ENCODE measurements at places on chromosomes 4 and X.

GRCh38 chr4:40570348-40571077 lies 59.2 kb downstream of the RBM47 start:
- no peak for DNase-seq

GRCh38 chrX:153411255-153411987 lies at the start of gene ZFP92:
Gene ZFP92 (plus strand): TSS chrX:153411472. CDS start chrX:153418323, 6,851 bp downstream.
- no peak for DNase-seq

- DNase-seq = no peak
Measured at GRCh38 chrX:108049649-108050048, 4.8 kb downstream of the VSIG1 start.

DNA sequence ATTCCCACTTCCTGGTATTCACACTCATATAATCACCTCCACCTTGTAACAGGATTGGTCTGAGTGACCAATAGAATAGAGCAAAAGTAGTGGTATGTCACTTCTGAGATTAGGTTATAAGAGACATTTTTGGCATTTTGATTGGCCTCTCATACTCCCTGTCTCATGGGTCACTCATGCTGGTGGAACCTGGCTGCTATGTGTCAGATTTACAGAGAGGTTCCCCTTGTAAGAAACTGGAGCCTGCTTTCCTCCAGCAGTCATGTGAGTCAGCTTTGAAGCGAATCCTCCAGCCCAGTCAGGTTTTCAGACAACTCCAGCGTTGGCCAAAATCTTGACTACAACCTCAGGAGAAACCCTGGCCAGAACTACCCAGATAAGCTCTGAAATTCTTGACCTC lies 2.6 kb upstream of the OTUD4 start:
- DNase-seq = no peak

DNA sequence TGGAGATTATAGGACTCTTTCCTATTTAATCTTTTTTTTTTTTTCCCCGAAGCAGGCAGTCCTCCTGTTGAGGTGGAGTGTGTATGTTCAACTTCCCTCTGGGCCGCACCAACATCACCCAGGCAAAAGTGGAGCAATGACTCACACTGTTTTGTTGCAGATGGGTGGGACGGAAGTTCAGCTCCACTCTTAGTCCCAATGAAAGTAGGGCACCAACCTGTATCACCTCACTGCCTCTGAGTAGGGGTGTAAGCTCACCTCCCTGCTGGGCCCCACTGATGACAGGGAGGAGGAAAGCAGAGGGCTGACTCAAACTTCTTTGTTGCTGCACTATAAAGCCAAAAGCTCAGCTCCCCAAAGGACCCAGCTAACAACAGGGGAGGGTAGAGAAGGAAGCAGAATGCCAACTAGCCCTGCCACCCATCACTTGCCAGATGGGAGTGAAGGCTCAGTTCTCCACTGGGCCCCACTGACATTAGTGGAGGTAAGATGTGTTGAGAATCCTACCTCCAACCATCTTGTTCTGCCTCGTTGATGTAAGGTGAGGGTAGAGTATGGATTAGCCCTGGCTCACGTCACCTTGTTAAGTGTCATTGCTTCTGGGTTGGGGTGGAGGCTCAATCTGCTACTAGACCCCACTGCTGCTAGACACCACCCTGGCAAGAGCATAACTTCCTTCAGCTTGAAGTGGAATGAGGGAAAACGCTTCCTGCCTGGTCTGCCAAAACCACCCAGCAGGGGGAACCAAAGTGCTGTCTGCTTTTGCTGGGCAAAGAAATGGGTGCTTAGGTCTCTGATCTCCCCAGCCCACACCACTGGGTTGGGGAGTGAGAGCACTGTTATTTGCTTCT lies 14.1 kb downstream of the RPS6KA3 start:
- no peak for DNase-seq

DNA sequence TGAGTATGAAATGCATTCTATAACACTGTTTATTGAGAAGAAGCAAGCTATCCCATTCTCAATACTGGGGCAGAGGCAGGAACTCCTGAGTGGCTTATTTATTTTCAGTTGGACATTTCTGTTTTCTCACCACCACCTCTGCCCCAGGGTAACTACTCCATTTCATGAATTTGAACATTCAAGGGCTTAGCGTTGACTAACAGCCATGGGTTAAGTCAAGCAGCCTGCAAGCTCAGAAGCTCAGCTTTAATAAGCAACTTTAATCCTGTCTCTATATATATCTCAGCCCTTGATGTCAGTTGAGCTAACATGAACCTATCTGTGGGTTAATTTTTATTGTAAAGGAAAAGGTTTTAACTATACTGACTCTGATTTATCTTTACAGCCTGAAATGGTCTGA lies 93.8 kb downstream of the MBNL3 start:
- no peak for DNase-seq

GRCh38 chr4:14087459-14087858 lies 459.9 kb upstream of the BOD1L1 start:
- DNase-seq = no peak

GRCh38 chr4:116664198-116664597 lies 421.2 kb downstream of the TRAM1L1 start:
- DNase-seq = no peak

DNA sequence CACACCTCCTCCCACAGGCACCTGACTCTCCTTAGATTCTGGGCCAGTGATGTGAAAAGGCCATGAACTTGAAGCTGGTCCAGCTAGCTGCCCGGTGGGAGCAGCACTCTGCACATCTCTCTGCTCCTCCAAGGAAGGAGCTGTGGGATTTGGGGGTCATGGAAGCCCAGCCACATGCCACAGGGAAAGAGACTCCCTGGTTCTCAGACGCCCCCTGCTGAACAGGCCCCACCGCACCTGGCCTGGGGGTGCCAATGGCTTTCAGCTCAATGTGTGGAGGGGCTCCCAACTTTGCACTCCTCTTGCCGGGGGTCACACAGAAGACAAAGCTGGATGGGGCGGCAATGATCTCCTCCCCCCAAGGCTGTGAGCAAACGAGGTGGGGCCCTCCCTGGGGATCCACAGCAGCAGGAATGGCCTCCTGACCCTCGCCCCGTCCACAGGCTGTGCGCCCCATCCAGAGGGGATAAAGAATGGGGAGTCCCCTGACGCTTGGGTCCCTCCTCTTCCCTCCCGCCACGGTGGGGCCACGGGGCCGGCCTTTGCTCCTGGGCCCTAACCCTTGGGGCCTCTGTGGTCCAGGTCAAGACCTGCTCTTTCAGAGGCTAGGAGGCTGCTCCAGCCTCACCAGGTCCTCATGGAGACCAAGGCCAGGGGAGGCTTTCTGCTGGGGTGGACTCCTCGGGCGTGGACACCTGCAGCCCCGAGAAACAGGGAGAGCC lies 51.3 kb downstream of the GAK start:
- DNase-seq = no peak

DNA sequence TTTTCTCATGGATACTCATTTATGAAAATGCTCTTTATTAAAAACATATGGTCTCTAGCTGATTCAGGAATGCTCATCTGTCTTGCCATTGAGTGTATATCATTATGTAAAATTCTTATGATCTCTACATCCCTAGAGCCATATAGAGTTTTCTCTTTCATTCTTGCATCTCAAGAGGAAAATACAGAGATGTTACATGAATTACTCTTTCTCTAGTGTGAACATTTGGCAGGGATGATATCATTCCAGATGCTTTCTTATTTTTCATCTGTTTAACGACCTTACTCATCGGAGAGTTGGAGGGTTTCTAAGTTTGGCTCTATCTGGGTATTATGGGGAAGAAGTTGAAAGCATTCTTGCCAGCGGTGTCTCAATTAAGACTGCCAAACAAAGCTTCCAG lies 202.9 kb upstream of the SLC7A11 start:
- no peak for DNase-seq

- no peak for DNase-seq
Measured at GRCh38 chr4:169492436-169493163, 119.8 kb downstream of the NEK1 start.

GRCh38 chrX:31331015-31331414 lies 259.2 kb upstream of the FTHL17 start:
- no peak for DNase-seq

GRCh38 chrX:41275661-41276609 lies 58.0 kb upstream of the DDX3X start:
- DNase-seq = peak; percentile 35

DNA sequence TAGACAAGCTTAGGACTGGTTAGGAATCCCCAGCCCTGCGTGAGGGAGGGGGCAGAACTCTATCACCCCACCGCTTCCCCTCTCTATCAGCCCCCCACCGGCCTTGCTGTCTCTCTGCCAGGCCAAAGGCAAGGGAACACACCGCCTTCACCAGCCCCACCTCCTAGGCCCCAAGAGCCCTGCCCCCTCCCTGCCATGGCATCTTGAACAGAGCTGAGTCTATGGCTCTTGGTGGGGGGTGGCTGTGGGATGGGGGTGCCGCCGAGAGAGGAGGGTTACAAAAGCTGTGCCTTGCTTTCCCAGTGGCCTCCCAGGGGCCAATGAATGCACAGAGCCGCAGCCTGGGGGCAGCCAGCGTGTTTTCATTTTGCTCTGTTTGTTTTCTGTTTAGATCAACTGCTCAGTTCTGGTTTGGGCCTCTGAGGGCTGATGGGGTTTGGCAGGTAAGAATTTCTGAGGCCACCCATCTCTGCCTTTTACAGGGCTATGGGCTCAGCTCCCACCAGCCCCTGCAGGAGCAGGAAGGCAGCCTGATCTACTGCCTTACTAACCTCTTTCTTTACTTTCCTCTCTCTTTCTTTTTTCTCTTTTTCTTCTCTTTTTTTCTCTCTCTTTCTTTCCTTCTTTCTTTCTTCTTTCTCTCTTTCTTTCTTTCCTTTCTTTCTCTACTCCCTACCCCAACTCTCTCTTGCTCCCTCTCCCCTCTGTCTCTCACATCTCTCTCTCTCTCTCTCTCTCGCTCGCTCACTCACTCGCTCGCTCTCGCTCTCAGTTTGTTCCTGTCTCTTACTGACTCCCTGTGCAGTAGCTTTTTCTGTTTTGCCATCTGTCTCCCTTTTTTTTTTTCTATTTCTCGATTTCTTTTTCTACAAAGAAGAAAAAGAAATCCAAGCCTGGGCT lies 128.3 kb downstream of the PJA1 start:
- no peak for DNase-seq

DNA sequence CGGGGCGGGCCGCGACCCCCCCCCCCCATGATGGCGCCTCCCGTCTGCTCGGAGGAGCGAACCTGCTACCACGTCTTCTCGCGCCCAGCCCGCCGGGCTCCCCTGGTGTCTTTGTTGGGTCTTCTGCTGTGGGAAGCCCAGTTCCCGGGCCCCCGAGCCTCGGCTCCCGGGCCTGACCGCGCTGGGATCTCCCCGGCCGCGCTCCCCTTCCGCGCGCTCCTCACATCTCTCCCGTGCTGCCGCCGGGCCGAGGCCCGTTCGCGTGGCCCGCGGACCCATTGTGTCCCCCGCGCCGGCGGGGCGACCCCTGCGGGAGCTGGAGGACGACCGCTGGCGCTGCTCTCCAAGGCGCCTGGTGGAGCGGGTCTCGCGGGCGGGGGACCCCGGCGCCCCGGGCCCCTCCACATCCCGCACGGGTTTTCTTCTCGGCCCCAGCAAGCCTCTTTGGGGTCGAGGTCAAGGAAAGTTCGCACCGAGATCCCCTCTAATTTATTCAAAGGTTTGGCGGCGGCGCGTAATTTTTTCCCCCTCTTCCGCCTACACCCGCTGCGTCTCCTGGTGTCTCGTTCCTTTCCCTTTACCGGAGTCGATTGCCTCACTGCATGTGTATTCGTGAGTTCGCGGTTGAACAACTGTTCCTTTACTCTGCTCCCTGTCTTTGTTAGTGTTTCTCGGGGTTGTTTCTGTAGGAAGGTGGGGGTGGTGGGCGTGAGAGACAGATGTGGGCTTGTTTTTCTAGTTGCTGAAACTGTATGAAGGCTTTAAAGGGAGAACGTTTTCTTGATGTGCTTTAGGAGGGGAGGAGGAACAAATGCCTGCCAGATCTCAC lies 770 bp downstream of the SMAD1 start:
- no peak for DNase-seq

DNA sequence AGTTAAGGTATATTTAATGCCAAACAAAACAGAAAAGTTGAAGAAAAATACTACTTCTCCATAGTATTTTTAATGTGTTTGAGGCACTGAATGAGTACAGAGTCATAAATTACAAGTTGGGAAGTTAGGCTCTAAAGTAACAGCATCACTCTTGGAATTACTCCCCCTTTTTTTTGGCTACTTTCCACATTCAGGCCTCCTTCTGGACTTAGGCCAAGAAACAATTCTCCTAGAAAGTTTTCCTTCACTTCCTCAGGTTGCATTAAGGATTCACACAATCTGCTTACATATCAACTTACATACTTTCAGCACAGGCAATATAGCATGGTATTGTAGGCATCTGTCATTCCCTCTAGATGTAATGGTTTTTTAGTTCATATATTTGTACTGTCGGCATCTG lies 52.1 kb downstream of the TMEM165 start:
- DNase-seq = no peak

DNA sequence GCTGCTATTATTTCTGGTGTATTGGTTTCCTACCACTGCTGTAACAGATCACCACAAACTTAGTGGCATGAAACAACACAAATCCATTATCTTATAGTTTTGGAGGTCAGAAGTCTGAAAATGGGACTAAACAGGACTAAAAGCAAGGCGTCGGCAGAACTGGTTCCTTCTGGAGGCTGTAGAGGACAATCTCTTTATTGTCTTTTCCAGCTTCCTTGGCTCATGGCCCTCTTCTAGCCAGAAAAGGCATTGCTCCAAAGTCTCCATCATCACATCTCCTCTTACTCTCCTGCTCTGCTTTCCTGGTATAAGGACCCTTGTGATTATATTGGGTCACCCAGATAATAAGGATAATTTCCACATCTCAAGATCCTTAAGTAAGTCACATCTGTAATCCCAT lies 121.9 kb downstream of the CLCN4 start:
- no peak for DNase-seq

DNA sequence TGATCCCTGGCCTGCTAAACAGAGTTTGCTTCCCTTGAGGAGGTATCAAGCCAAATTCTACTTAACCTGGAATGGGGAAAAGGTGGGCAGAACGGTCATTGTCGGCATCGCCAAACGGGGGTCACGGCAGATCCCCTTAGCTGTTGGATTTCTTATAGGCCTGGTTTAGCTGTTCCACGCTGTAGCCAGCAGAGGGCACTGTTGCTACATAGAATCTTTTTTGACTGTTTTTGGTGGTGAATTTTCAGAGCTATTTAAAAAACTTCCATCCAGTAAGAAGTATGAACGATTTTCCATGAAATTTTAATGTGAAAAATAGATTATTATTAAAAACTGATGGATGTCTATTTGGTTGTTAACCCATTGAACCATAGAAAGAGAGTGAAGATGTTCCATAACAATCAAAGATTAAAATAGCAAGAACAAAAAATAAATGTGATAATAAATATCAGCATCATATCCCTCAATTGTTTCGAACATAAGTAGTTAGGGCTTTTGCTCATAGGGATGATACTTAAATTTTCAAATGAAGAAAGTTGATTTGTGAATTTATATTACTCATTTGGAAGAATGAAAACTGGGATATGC lies 56.6 kb downstream of the LINC00632 start:
- no peak for DNase-seq
